Stimulated activated CD4-positive, alpha-beta T cell treated with anti-CD3 and anti-CD28 coated beads, Interleukin-1b, Interleukin-23, amount 100 ng/mL, for 4 hours (primary cell): ENCODE measurements at places on chromosomes 6 and 20.

DNA sequence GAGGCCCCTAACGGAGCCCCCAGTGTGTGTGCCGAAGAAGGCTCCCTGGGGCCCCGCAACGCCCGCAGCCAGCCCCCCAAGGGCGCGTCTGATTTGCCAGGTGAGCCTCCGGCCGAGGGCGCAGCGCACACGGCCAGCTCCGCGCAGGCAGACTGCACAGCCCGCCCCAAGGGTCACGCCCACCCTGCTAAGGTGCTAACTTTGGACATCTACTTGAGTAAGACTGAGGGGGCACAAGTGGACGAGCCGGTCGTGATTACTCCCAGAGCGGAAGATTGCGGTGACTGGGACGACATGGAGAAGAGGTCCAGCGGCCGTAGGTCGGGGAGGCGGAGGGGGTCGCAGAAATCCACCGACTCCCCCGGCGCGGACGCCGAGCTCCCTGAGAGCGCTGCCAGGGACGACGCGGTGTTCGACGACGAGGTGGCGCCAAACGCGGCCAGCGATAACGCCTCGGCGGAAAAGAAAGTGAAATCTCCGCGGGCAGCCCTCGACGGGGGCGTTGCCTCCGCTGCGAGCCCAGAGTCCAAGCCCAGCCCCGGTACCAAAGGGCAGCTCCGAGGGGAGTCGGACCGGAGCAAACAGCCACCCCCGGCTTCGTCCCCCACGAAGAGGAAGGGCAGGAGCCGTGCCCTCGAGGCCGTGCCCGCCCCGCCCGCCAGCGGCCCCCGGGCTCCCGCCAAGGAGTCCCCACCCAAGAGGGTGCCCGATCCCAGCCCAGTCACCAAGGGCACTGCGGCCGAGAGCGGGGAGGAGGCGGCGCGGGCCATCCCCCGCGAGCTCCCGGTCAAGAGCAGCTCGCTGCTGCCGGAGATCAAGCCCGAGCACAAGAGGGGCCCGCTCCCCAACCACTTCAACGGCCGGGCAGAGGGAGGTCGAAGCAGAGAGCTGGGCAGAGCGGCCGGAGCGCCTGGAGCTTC, 117.0 kb downstream of the RTN4IP1 start:
- peak; percentile 62 for DNase-seq

DNA sequence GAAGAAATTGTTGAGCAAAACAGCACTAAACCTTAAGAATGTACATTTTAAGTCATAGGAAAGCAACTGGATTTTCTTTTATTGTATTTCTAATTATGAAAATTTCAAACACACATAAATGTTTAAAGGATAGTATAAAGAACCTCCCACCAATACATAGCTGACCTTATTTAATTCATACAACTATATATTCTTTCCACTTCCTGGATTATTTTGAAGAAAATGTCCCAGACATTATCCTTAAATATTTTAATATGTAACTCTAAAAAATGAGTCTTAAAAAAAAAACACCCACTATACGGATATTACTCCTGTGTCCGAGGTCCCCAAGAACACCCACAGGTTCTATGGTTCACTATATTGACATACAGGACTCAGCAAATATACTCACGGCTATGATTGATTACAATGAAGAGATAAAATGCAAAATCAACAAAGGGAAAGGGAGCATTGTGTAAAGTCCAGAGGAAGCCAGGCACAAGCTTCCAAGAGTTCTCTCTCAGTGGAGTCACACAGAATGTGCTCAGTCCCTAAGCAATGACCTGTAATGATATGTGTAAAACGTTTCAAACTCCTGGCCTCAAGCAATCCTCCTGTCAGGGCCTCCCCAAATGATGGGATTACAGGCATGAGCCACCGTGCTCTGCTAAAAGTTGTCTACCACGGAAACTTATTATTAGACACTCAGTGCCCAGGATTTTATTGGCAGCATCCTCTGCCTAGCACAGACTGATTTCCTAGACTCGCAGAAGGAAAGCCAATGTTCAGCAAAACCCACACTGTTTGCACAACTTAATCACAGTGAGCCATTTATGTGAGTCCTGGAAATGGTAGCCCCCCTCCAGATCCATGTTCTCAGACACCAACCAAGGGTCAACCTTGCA, 23.2 kb downstream of the GLYATL3 start:
- no peak for DNase-seq

DNA sequence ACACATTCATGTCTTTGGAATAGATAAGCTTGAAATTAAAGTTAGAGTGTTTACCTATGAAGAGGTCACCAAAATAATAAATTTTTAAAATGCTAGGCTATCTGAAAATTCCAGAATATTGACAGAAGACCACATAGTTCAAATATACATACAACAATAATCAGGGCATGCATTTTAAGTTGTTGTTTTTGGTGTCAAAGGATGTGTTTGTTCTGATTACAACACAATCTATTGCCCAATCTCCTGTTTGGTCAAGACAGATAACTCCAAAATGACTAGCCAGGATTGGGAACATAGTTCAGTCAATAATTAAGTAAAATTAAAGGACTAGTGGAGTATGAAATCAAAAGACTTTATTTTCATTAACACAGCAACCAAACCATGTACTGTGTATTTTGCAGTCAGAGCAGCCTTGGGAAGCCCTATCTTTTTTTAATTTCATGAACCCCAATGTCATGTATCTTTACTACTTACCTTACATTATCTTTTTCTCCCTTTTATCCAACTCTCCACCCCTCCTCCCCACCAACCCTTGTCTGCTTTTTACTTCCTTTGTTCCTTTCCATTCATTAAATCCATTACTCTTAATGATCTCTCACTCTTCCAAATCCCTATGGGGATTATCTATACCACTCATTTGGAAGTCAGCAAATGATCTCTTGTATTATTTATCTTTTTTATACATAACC, 111.2 kb downstream of the CDK19 start:
- DNase-seq: no peak

DNA sequence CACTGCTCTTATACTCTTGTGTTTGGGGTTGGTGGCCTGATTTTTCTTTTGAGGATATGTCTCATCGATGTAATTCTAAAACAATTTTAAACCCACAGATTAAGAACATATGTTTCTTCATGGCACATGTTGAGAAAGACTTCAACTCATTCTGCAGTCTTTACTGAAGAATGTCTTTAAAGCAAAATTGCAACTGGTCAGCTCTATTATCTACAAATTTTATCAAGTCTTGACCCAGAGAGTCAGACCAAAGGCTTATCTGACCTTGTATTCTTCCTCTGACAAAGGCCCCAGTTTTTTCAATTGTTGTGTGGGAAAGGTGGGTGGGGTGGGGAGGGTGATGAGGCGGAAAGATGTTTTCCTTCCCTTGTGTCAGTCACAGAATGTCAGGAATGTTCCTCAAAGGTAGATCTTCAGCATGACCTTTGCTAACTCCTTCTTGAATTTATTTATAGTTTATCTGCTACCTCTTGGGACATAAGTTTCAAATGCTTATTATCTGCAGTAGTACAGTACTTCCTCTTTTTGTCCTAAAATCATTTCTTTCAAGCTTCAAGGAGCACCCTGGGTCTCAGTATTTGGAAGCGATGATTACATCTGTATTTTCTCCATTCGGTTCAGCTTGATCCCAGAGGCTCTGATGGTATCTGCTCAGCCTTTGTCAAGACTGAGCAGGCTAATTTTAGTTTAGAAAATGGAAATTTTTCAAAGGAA, 63.2 kb upstream of the TIAM2 start:
- no peak for DNase-seq

- DNase-seq: no peak
Measured at GRCh38 chr6:128981716-128982115, 98.8 kb downstream of the LAMA2 start.

DNA sequence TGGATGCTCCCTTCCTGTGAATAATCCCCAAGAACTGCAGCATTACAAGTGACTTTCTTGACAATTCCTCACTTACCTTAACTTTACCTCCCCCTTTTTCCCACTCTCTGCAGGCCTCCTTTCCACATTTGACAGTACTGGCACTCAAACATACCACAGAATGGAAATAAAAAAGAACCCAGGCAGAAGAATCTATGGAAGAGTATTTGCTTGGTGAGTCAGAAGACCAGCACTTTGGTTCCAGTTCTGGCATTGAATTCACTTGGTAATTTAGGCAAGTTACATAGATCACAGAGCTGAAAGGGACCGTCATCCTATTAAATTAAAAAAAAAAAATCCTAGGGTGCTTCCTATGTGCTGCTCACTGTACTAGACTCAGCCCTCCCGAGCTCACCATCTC, 55.0 kb downstream of the BTBD9 start:
- no peak for DNase-seq

DNA sequence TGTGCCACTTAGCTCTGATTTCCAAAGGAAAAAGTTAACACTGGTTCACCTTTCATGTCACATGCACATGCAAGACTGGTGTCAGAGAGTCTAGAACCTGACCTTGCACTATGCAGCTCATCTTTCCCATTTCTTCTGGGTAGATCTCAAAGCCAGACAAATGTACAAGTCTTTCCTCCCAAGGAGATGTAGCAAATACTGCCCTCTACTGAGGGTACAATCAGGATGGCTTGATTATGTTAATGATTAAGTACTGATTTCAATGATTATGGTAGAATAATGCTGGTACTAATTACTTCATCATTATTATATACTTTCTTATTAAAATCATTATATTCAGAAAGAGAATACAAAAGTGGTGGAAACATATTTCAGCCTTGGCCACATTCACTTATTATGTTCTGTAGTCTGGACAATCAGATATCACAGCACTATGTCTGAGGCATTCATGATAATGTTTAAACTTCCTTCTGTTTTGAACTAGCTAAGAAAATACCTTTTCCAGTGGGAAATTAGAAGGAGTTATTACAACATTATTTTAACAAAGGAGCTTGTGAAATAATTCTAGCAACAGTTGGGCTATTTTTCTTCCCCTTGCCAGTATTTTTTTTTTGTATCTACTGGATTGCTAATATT, 68.5 kb upstream of the FOXO3 start:
- peak; percentile 0 for DNase-seq

GRCh38 chr20:46011631-46012482, 3.1 kb downstream of the MMP9 start:
- no peak for DNase-seq

DNA sequence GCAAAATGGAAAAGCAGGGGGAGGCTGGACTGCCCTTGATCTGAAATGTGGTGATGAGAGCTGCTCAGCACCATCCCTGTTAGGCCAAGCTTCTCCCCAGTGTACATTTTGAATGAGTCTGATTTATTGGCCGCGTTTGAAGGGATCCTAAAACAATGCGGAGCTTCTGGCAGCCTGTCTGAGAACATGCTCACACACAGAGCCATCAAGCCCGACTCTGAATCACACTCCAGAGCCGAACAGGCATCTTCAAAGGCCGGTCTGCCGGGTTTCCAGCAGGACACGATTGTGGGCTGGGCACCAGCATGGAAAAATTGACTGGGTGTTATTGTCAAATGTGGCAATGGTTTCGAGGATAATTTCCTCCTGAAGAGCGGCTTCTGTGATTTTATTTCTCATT, 235.9 kb downstream of the TFAP2C start:
- no peak for DNase-seq

DNA sequence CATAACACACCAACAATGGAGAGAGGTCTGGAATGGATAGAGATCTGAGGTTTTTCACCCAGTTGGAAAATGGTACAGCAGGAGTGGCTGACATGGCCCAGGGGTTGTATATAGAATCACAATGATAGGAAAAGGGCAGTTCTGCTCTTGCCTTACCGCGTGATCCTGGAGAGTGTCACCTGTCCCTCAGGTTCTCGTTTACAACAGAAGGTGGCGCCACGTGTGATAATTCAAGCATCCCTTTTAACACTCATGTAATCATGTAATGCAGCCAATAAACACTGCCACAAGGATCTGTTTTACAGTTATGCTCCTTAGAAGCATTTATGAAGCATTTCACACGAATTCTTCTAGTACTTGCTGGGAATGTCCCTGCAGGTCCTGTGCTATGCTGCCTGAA, 12.9 kb upstream of the WFDC2 start:
- DNase-seq: no peak

DNA sequence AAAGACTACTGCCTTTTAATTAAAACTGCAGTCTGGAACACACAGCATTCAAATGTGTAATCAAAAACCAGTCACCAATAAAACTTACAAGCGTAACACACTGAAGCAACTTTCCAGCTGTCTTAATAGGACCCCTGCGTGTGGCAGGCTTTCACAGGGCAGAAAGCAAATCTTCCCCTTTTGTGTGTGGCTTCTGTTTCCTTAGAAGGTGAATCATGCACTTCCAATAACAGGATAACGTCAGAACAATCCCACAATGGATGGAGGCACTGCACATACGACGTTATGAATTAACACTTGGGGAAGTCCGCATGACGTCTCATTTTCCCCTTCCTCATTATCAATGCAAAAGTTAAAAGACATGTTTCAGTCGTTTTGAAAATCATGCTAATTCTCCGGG, 44.8 kb downstream of the INSM1 start:
- DNase-seq: no peak

DNA sequence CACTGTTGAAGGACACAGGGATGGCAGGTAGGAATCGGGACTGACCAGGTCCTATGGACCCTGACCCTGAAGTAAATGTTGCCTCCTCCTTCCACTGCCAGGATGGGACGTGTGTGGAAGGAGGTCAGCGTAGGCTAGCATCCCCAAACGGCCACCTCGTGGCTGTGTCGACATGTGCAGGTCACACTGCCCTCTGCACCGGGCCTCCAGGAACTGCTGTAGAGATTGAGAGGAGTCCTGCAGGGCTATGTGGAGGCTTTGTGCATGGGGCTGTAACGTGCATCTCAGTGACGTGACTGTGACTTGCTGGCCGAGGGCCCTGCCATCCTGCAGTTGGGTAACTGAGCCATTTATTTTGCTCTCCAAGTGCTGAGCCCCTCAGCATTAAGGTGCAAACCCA, 149.5 kb downstream of the PHACTR3 start:
- DNase-seq: no peak

- no peak for DNase-seq
Measured at GRCh38 chr20:4688305-4688704, 33.4 kb upstream of the PRND start.

DNA sequence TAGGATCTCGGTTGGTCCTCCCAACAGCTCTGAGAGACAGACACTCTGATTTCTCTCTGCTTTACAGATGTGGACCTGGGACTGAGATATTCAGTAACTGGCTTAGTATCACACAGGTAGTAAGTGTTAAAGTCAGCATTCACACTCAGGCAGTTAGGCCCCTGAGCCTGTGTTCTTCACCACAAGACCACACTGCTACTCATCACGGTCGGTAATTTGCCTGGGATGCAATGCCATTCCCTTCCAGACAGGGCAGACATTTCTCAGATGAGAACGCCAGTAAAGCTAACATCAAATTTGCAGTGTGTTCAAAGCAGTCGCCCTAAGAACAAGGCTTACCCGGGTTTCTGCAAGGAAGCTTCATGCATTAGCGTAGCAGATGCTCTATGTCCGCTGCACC, 39.8 kb upstream of the HIVEP1 start:
- no peak for DNase-seq

DNA sequence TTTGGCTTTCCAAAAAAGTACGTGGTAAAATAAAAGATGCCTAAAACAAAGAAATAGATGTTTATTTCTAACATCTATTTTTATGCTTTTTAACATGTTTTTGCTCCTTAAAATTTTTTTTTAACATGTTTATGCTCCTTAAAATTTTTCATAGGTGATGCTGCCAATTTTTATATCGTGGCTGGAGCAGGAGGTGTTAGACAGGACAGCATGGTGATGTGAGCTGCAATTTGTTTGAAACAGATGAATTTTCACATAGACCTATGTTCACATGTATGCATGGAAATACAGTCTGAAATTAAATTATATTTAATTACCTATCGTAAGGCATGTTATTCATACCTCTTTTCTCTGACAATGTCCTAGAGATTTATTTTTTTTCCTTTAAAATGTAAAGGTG, 784.8 kb downstream of the EPHA7 start:
- DNase-seq: no peak

- DNase-seq: peak; percentile 53
Measured at GRCh38 chr6:31822036-31822821, 5.3 kb upstream of the HSPA1B start.
